ENCODE measurements at places on chromosomes 7 and 10.

GRCh38 chr7:81416659-81417058 lies 353.2 kb downstream of the HGF start:
- H3K36me3 ChIP-seq = no peaks in the 10 kb centered on the region
- no peak for DNase-seq
- no peaks in the 10 kb centered on the region for H3K27me3 ChIP-seq
- H3K4me3 ChIP-seq = no peak overlapping the region
- H3K4me1 ChIP-seq = no peaks in the 10 kb centered on the region

DNA sequence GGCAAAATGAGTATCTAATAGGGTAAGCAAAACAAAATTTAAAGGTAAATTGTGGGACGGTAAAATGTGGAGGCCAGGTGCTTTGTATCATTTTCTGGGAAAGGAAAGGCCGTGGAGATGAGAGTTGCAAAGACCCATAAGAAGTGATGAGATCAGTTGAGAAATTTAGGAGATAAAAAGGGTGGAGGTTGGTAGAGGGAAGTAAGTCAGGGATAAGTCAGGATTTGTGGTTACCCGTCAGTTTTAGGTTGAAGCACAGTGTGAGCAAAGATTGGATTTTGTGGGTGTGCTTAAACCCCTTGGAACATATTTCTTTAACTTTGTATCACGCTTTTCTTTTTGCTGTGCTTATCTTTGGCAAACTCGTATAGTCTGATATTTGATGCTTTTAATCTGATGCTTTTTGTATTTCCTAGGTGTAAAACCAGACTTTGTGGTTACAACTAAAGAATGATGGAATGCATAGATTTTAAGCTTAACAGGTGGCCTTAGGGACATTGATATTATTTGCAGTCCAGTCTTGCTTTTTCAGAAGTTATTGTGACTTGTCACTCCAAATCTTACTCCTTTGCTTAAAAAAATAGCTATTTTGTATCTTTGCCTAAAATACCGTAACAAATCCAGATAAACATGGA lies 1.2 kb downstream of the BTRC start:
- no peak overlapping the region for H3K27ac ChIP-seq
- peak overlapping the region; percentile 97 for H3K4me3 ChIP-seq
- no peak for DNase-seq
- peaks cover 8% of the 10 kb centered on the region for H3K27me3 ChIP-seq
- peaks cover 6% of the 10 kb centered on the region for H3K36me3 ChIP-seq
- H3K4me1 ChIP-seq = peaks cover 14% of the 10 kb centered on the region

DNA sequence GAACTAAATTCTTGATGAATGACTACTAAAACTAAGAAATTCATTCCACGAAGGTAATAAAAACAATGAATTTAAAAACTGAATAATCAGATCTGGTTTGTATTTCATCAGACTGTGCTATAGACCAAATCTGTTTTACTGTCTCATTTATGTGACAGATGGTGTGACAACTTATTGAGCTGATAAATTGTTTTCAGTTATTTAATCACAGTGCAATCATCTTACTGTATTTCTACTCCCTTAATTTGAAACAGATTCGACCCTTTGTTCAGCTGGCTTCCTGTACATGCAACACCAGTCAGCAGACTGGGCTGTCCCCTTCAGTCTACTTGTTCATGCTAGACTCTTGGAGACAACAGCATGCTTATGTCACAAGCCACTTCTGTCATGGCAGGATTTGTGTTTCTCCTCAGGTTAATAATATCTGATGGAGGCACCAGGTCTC lies 150.9 kb downstream of the MBL2 start:
- no peaks in the 10 kb centered on the region for H3K27me3 ChIP-seq
- H3K36me3 ChIP-seq = no peaks in the 10 kb centered on the region
- DNase-seq = no peak
- no peak overlapping the region for H3K27ac ChIP-seq

DNA sequence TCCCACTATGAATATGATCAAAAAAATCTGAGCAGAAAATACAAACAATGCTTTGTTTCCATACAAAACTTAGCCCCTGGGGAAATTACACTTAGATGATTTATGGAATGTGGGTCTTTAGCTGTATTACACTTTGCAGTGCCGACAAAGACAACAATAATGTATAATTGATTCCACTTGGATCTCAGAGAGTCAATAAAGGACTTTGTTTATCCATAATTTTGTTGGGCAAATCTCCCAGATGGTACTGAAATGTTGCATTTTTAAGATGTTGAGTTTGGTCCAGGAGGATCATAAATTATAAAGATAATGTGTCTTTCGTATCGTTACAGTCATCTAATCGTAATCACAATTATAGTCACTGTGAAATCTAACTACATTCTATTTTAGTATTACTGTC lies 66.9 kb upstream of the DOCK1 start:
- DNase-seq = no peak
- no peak overlapping the region for H3K4me3 ChIP-seq
- no peaks in the 10 kb centered on the region for H3K27me3 ChIP-seq
- H3K36me3 ChIP-seq = no peaks in the 10 kb centered on the region
- no peak overlapping the region for H3K27ac ChIP-seq

- H3K27ac ChIP-seq = no peak overlapping the region
- no peaks in the 10 kb centered on the region for H3K27me3 ChIP-seq
- H3K4me1 ChIP-seq = no peaks in the 10 kb centered on the region
- H3K4me3 ChIP-seq = no peak overlapping the region
These were observed 154.8 kb downstream of the ARHGAP12 start for GRCh38 chr10:31773749-31774298.

DNA sequence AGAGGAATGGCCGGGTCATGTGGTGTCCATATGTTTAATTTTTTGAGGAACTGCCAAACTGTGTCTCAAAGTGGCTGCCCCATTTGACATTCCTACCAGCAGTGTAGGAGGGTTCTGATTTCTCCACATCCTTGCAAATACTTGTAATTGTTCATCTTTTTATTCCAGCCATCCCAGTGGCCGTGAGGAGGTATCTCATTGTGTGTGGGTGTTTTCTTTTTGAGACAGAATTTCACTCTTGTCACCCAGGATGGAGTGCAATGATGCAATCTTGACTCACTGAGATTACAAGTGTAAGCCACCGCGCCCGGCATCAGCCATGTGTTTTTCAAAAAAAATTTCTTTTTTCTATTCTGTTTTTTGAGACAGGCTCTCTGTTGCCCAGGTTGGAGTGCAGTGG lies 38.7 kb upstream of the DLG5 start:
- H3K27ac ChIP-seq = no peak overlapping the region
- no peak overlapping the region for H3K4me3 ChIP-seq
- DNase-seq = no peak
- H3K4me1 ChIP-seq = no peaks in the 10 kb centered on the region
- no peaks in the 10 kb centered on the region for H3K27me3 ChIP-seq

GRCh38 chr10:43218206-43218950 lies 48.5 kb downstream of the RASGEF1A start:
- no peak overlapping the region for H3K27ac ChIP-seq
- H3K27me3 ChIP-seq = peaks cover 2% of the 10 kb centered on the region
- H3K4me3 ChIP-seq = no peak overlapping the region
- DNase-seq = peak; percentile 25
- H3K4me1 ChIP-seq = peaks cover 3% of the 10 kb centered on the region
- H3K36me3 ChIP-seq = no peaks in the 10 kb centered on the region

- H3K4me3 ChIP-seq = peak overlapping the region; percentile 70
- peaks cover 2% of the 10 kb centered on the region for H3K36me3 ChIP-seq
- H3K4me1 ChIP-seq = peaks cover 26% of the 10 kb centered on the region
- H3K27me3 ChIP-seq = peaks cover 75% of the 10 kb centered on the region
- peak; percentile 38 for DNase-seq
These were observed 167.7 kb upstream of the PPP1R3A start for GRCh38 chr7:114086537-114086913.

DNA sequence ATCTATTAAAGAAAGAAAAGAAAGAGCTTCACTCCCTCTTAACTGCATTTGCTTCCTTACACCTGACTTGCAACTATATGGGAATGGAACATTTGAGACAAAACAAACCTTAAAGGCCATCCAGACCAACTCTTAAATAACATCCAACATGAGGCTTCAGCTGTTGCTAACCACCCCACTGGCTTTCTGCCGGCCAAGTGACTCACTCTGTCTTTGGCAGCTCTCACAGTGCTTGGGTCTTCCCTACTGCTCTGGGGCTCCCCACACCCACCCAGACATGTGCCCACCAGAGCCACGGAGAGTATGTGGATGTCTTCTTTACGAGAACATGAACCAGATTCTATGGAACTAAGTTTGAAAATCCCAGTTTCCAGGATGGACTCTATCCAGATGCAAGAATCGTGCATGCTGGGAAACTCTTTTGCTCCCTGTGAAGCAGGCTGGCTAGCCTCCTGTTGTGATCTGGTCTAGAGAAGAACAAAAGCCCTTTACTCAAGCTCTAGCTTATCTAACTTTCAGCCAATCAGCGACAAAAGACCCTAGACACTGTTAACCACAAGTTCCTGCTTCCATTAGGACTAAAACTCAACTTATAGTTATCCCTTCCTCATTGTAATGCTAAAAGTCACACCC lies 245.7 kb downstream of the TCERG1L start:
- H3K27ac ChIP-seq = no peak overlapping the region
- no peak for DNase-seq
- H3K4me3 ChIP-seq = no peak overlapping the region
- no peaks in the 10 kb centered on the region for H3K4me1 ChIP-seq
- H3K27me3 ChIP-seq = peaks cover 3% of the 10 kb centered on the region

GRCh38 chr10:2981361-2981801 lies 86.0 kb upstream of the PFKP start:
- H3K27me3 ChIP-seq = peaks cover 7% of the 10 kb centered on the region
- no peak overlapping the region for H3K4me3 ChIP-seq
- H3K4me1 ChIP-seq = peaks cover 3% of the 10 kb centered on the region

DNA sequence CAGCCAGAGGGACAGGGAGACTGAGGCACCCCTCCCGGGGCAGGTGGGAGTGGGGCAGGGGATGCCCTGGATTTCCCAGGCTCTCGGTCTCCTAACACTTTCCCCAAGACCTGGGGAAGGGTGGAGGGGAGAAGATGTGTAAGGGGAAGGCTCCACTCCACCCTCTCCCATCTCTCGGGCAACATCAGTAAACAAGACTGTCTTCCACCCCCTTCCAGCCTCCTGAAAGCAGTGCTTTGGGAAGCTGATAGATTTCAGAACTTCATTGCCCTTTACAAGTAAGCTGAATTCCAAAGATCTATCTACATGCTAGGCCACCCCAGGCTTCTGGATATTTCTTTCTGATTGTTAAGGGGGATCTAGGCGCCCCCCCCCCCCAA lies 3.7 kb downstream of the FLNC start:
- H3K36me3 ChIP-seq = no peaks in the 10 kb centered on the region
- H3K4me3 ChIP-seq = no peak overlapping the region
- no peak overlapping the region for H3K27ac ChIP-seq
- no peak for DNase-seq
- peaks cover 6% of the 10 kb centered on the region for H3K4me1 ChIP-seq

- peaks cover 53% of the 10 kb centered on the region for H3K4me1 ChIP-seq
- no peak for DNase-seq
- peak overlapping the region; percentile 99 for H3K27ac ChIP-seq
- H3K27me3 ChIP-seq = no peaks in the 10 kb centered on the region
- H3K36me3 ChIP-seq = peaks cover 28% of the 10 kb centered on the region
These were observed 68.8 kb downstream of the OSBPL3 start for GRCh38 chr7:24911213-24911603.

- H3K4me3 ChIP-seq = no peak overlapping the region
- H3K27ac ChIP-seq = no peak overlapping the region
- no peak for DNase-seq
- no peaks in the 10 kb centered on the region for H3K36me3 ChIP-seq
These were observed 343.0 kb upstream of the PODXL start for GRCh38 chr7:131899271-131900030.

- H3K27me3 ChIP-seq = no peaks in the 10 kb centered on the region
- DNase-seq = no peak
- peaks cover 15% of the 10 kb centered on the region for H3K4me1 ChIP-seq
- peak overlapping the region; percentile 18 for H3K27ac ChIP-seq
- H3K4me3 ChIP-seq = no peak overlapping the region
These were observed 133.7 kb downstream of the PIP4K2A start for GRCh38 chr10:22580711-22581110.

DNA sequence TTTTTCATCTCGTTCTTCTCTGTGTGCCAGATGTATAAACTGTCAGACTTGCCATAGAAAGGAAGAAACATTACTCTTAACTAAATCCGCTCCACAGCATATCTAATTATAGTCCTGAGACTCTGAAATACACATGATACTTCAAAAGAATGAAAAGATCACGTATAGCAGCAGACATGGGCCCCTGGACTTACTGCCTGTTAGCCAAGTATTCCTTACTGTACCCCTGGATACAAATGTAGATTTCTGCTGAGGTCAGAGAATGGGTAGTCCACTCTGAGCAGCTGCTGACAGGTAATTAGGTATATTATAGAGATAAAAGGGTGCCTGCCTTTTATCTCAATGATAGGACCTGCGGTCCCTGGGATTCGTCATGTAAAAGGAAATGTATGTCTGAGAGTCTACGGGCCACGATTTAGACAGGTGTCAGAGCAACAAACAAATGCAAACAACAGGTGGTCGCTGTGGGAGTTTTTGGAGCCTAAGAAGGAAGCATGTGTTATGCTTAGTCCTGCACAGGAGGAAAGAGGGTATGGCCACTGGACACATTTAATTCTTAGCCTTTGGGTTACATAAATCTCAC lies 69.4 kb downstream of the VOPP1 start:
- no peak overlapping the region for H3K27ac ChIP-seq
- H3K27me3 ChIP-seq = no peaks in the 10 kb centered on the region
- no peak overlapping the region for H3K4me3 ChIP-seq
- H3K4me1 ChIP-seq = peaks cover 16% of the 10 kb centered on the region

DNA sequence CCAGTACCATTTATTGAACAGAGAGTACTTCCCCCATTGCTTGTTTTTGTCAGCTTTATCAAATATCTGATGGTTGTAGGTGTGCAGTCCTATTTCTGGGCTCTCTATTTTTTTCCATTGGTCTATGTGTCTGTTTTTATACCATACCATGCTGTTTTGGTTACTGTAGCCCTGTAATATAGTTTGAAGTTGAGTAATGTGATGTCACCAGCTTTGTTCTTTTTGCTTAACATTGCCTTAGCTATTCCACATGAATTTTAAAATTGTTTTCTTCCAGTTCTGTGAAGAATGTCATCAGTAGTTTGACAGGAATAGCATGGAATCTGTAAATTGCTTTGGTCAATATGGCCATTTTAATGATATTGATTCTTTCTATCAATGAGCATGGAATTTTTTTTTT lies 140.5 kb upstream of the RHOBTB1 start:
- no peak overlapping the region for H3K4me3 ChIP-seq
- peaks cover 1% of the 10 kb centered on the region for H3K36me3 ChIP-seq
- DNase-seq = no peak
- no peaks in the 10 kb centered on the region for H3K27me3 ChIP-seq
- no peaks in the 10 kb centered on the region for H3K4me1 ChIP-seq
- H3K27ac ChIP-seq = no peak overlapping the region

Measured in activated naive CD8-positive, alpha-beta T cell treated with anti-CD3 and anti-CD28 coated beads, Interleukin-2, amount 10 ng/mL, durations not matched to agents 7 days and 5 days (primary cell).